ENCODE measurements at places on chromosomes 7 and 10.

- DNase-seq, result no peak
These were observed 48.5 kb upstream of the MKX start for GRCh38 chr10:27794157-27794556.

DNA sequence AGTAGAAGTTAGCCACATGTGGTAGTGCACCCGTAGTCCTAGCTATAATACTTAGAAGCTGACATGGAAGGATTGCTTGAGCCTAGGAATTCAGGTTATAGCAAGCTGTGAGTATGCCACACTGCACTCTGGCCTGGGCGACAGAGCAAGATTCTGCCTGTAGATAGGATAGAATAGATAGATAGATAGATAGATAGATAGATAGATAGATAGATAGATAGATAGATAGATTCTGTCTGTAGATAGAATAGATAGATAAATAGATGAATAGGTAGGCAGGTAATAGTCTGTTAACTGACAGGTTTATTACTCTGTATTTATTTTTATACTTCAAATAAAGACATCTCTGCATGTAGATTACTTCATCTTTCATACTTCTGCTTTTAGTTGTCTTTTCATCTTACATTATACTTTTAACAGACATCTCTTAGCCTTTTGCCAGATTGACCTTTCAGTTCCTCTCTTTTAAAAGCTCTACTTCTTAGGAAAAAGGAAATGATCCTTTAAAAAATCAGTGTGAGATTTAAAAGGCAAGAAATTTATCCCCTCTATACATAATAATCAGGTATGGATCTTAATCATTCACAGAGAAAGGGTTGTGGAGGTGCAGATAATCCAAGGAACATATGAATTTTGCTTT is 31.8 kb downstream of the CCAR1 start:
- no peak for DNase-seq

DNA sequence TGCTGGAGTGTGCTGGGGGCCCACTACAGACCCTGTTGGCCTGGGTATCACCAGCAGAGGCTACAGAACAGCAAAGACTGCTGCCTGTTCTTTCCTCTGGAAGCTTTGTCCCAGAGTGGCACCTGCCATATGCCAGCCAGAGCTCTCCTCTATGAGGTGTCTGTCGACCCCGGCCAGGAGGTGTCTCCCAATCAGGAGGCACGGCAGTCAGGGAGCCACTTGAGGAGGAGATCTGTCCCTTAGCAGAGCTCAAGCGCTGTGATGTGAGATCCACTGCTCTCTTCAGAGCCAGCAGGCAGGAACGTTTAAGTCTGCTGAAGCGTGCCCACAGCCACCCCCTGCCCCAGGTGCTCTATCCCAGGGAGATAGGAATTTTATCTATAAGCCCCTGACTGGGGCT is 316.2 kb downstream of the ETV1 start:
- no peak for DNase-seq

- DNase-seq, result no peak
These were observed 1012.3 kb upstream of the PHF14 start for GRCh38 chr7:9961161-9961922.

DNA sequence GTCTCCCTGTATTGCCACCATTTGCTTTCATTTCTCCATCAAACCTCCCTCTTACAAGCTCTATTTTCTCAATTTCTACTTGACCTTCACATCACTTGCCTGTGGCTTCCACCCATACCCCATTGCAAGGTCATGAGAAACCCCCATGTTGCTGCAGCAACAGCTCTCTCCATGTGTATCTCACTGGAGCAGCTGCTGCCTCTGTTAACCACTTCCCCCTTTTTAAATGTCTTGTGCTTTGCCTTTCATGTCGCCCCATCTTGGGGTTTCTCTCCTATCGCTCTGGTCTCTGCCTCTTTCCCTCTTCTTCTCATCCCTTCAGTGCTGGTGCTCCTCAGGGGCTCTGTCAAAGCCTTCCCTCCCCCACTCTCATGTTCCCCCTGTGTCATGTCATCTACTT is 148.8 kb downstream of the CHN2 start:
- DNase-seq, result no peak
